ENCODE measurements at places on chromosomes 12 and 14.

DNA sequence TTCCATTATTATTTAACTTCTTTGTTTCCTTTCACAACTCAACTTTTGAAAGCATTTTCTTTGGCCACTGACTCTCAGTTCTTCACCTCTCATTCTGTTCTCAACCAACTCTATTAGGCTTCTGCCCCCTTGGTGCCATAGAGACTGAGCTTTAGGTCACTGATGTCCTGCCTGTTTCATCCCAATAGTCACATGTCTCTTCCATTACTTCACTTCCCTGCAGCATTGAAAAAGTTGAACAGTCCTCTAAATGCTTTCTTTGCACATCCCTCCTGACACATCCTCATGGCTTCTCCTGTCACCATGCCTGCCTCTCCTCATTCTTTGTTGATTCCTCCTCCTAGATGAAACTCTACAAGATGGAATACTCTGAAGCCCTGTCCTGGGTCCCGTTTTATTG, 2.7 kb downstream of the CLEC12A start:
- DNase-seq = no peak

DNA sequence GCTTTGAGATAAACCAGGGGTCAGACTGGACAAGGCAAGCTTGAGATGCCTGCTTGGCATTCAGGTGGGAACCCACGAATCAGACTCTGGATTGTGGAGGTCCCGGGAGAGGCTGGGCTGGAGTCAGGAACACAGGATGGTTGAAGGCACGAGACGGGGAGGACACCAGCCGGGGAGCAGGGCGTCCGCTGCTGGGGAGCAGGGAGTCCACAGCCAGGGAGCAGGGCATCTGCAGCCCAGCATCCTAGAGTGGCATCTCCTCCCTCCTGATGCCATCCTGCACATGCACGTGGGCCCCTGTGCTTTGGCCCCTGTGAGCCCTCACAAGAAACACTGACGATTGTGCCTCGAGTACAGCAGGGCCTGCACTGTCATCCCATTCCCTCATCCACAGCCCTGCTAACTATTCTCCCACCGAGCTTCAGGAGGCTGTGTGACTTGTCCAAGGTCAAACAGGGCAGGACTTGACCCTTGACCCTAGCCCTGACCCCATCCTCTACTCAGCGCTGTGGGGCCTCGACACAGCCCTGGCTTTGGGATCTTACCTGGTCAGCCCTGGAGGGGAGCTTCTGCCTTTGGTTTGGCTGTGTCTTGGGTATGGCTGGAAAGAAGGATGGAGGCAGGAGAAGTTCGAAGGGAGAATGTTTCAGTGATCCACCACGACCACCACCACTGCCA, 45.1 kb downstream of the CFAP251 start:
- DNase-seq = no peak

GRCh38 chr14:94654071-94654861, 42.1 kb downstream of the SERPINA3 start:
- no peak for DNase-seq

DNA sequence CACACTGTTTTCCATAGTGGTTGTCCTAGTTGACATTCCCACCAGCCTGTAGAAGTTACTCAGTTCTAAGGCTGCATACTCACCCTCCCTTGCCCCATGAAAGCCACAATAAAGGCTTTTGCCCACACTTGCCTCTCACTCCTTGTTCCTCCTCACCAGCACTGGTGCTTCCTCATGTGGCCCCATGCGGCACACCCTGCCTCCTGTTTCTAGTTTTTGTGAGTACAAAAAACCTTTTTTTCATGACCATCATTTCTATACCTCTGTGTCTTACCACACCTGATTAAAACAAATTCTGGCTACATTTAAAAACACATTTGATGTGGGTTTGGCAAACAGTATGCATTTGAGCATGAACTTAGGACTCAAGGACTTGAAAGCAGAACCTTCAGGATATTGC, 40.7 kb upstream of the RIN3 start:
- DNase-seq = no peak

- DNase-seq = no peak
Observed at GRCh38 chr12:131116468-131117117, 162.9 kb downstream of the ADGRD1 start.

DNA sequence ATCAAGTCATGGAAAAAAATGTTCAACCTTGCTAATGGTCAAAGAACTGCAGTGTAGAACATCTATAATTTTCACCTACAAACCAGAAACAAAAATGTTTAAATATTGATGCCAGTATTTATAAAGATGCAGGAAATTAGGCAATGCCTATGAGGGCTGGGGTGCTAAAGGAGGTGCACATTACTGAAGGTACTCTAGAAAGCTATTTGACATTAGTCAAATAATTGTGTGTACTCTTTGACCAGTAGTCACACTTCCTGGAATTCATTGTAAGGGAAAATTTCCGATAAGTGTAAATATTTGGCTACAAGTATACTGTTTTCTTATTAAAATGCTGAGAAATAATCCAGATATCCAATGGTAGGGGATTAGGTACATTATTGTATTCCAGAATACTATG, 36.4 kb upstream of the HDAC7 start:
- no peak for DNase-seq

GRCh38 chr14:82239223-82239622, 705.6 kb upstream of the SEL1L start:
- no peak for DNase-seq

- DNase-seq = no peak
Observed at GRCh38 chr14:55915456-55915855, 202.8 kb upstream of the PELI2 start.

GRCh38 chr12:94792693-94793092, 142.3 kb upstream of the TMCC3 start:
- DNase-seq = no peak

- DNase-seq = peak; percentile 46
Observed at GRCh38 chr14:26596543-26597061, 1.2 kb downstream of the NOVA1 start.

DNA sequence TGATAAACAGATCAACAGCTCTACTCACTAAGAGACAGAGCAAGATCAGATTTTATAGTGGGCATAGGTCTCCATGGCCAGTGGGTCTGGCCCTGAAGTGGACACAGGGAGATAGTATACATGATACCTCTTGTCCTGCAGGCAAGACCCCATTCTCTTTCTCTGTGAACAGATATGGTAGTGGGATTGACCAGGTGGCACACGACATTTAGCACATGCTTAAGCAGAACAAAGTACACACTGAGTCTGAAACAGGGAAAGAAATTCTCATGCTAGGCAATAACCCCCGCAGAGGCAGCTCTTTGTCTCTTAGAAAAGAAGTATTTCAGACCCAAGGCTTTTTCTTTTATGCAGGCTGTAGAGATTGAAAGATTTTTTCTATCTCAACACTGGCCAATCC, 1331.2 kb downstream of the FSCB start:
- DNase-seq = no peak

DNA sequence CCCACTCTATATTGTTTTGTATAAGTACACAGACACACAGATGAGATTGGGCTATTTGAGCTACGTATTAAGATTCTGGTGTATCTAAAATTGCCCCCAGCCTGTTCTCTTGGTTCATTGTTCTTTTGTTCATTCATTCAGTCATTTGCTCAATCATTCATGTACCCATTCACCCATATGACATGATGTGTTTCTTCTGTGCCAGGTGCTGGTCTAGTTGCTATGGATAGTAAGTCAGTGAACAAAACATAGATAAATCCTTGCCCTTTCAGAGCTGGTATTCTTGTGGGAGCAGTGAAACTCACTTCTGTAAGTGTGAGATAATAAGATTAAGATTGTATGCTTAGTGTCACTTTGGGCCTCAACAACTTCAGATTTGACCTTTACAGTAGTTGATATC, 191.3 kb downstream of the TMTC2 start:
- no peak for DNase-seq

GRCh38 chr12:47080725-47081502, 1.2 kb upstream of the AMIGO2 start:
- DNase-seq = no peak

DNA sequence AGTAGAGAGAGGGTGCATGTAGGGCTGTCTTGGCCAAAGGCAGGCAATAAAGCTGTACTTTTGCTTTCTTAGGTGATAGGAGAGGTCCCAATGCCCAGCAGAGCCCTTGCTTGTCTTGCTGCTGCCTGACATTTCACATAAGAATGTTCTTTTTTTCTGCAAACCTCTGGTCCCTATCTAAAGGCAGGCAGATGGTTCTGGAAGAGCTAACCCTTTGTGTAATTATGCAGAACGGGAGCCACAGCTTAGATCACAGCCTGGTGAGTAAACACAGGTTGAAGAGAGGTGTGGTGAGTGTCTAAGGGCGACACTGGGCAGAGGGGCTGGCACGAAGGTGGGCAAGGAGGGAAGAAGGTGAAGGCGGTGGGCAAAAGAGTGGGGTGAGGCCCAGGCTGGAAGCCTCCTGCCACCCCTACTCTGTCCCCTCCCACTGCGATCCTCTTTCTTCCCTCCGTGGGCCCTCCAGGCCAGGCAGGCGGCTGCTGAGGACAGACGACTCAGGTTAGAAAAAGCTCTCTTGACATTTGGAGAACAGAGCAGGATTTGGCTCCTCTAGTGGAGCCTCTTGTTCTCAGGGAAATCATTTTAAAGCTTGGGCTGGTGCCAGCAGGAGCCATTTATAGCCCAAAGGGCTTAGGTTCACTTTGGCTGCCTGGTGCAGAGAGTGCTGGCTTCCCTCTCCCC, 42.8 kb downstream of the PRMT8 start:
- DNase-seq = no peak

- DNase-seq = no peak
Observed at GRCh38 chr12:1552911-1553491, 41.4 kb downstream of the FBXL14 start.

- no peak for DNase-seq
Observed at GRCh38 chr12:50803230-50803875, 39.4 kb upstream of the TMPRSS12 start.

DNA sequence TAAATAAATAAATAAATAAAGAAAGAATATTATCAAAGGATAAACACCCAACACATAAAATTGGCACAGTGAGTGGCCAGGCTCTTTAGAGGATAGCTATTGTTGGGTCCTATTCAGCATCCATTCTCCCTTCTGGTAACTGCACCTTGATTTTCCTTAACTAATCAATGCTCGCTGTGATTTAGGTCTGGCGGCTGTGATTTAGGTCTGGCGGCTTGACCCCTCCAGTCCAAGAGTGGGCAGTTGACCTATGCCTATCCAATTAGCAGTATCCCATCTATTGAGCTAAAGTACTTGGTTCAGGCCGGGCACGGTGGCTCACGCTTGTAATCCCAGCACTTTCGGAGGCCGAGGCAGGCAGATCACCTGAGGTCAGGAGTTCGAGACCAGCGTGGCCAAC, 9.7 kb upstream of the SLC15A4 start:
- DNase-seq = no peak

GRCh38 chr12:109948368-109948767, 47.8 kb downstream of the GIT2 start:
- no peak for DNase-seq

- DNase-seq = no peak
Observed at GRCh38 chr14:77654001-77654441, 37.6 kb upstream of the SPTLC2 start.

DNA sequence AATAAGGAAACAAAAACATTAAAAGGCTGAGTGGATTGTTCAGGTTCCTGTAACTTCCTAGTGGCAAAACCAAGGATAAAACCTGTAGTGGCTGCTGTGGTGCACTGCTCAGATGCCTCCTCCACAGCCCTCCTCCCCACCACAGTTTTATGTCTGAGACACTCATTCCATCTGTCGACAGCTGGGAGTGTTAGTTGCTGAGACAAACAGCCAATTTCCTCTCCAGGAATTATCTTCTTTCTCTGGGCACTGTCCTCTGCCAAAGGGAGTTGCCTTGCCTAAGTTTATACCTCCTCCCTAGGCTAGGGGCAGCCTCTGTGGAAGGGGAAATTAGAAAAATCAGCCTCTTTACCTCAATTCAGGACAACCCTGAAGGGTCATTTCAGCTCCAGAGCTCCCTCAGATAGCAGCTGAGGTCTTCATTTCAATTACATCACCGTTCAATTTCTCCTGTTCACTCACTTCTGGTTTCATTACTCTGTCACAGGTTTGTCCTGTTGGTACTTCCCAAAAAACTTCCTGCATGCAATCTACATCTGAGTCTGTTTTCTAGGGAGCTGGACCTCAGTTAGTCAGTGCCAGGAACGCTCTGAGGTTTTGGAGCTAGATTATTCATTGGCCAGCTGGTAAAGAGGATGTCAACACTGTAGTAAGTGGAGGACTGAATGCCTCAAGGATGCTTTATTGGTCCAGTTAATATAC, 74.9 kb upstream of the ATP2B1 start:
- DNase-seq = no peak
